Lung (tissue), 17 donors: ENCODE measurements at places on chromosomes 6 and 20.

DNA sequence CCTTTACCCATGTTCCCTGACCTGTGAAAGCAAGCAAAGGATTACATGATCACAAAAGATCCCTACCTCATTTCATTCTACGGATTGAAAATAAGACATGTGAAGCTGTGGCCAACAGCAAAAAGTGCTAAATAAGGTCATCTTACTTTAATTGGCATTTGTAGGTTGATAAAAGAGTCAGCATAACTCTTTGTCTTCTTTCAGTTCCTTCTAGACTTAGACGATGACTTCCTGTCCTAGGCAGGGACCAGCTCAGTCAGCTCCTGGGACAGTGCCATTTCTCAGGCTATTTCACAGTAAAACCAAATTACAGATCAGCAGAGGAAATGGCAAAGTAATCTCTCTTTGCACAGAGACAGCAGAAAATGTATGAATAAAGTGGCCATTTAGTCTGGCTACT lies 480.7 kb downstream of the RFPL4B start:
- DNase-seq = peak; percentile 72

DNA sequence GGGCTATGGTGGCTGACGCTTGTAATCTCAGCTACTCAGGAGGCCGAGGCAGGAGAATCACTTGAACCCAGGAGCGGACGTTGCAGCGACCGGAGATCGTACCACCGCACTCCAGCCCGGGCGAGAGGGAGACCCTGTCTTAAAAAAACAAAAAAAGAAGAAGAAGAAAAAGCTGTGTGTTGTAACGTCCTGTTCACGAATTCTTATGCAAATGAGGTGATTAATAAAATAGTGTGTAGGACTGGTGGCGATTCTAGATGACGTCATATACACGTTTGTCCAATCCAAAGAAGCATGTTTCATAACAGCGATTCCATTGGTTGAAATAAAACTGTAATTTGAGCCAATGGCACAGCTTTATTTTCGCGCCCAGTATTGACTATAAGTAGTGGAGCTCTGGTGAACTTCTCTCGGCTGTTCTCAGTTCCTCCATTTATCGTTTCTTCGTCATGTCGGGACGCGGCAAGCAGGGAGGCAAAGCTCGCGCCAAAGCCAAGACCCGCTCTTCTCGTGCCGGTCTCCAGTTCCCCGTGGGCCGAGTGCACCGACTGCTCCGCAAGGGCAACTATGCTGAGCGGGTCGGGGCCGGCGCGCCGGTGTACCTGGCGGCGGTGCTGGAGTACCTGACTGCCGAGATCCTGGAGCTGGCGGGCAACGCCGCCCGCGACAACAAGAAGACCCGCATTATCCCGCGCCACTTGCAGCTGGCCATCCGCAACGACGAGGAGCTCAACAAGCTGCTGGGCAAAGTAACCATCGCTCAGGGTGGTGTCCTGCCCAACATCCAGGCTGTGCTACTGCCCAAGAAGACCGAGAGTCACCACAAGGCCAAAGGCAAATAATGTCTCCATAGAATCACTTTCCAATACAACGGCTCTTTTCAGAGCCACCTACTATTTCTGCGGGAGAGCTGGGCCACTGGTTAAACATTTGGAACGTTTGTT lies 47.0 kb downstream of the OR2B2 start:
- DNase-seq = peak; percentile 90

GRCh38 chr6:76866091-76866915 lies 597.0 kb downstream of the HTR1B start:
- DNase-seq = no peak

DNA sequence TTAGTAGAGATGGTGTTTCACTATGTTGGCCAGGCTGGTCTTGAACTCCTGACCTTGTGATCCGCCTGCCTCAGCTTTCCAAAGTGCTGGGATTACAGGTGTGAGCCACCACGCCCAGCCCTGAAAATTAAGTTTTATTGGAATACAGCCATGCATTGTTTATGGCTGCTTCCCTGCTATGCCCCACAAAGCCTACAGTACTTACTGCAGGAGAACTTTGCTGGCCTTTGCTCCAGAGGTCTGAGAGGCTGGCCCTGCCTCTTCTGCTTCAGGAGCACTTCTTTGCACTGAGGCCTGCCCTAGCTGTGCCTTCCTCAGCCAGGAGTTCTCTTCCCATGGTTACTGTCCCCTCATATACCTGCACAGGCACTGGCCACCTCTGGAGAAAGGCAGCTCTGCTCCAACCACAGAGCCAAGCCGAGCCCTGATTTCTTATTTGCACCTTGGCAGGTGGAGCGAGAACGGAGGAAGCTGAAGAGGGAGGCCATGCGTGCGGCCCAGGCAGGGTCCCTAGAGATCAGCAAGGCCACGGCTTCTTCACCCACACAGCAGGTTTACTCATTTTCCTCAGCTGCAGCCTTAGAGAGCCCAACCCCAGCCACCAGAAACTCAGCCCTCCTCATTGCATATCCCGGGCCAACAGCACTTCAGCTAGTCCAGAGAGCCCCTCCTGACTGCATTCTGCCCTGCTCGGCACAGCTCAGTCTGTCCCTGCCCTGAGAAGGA lies 20.8 kb downstream of the C20orf173 start:
- DNase-seq = no peak

DNA sequence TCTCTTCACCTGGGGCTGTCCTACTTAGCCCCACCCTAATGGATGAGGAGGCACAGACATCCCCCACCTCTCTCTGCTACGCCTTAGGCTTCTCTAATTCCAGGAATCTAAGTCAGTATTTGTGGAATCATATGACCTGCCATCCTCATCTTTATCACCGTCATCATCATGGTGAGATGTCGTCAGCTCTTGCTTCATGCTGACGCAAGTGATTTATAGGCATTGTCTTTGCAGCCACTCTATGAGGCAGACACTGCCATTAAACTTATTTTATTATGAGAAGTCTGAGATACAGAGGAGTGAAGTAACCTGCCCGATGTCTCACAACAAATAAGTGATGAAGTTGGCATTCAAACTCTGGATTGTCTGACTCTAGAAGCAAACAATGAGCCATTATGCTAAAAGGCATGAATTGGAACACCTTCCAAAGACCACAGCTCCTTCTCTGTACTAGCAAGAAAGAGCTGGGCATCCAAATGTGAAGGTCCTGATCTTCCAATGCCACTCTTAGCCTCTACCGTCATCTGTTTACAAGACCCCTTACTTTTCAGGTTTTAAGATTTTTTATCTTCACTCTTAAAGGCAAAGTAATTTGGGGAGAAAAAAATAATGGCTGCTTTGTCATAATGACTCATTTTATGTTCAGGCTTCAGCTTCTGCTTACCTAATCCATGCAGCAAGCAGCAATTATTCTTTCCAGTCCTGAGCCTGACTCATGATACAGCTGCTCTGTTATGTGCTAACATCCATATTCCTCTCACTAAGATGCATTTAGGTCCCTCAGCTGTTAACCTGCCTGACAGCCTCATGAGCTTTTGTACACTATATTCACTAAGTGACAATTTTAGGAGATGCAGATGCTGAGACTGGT lies 113.7 kb upstream of the BCLAF1 start:
- DNase-seq = no peak

DNA sequence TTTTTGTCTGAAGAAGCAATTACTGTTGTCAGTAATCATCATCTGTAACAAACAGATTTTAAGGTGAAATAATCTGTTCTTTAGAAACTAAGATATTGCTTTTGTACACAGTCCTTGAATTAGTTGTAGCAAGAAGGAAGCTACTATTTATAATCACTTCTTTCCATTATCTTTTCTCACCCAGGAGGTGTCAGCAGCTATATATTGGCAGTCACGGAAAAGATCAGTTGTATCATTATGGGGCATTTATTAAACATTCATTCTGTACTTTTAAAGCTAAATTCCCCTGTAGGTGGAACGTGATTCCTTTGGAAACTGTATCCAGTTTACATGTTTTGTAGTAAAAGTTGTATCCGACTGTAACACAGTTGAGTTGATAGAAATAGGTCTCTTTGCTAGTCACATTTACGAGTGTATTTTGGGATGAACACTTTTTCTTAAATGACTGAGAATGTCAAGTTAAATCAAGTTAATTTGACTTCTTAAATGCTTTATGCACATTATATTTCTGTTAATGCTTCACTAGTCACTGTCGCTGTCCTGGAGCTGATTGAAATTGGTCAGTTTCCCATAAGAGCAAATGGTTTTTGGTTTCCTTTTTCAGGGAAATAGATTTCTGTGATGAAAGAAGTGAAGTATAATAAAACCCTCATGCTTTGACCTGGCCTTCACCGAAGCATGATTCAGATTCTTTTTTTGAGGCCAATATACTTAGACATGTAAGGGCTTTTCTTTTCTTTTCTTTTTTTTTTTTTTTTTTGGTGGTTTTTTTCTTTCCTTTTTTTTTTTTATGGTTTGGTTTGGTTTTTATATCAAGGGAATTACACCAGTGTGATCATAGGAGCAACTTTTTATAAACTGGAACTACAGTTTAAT lies 5.1 kb downstream of the QKI start:
- DNase-seq = peak; percentile 63

GRCh38 chr6:11042750-11043377 lies 1.2 kb downstream of the ELOVL2 start:
- DNase-seq = peak; percentile 13

- DNase-seq = peak; percentile 32
These were observed 30.6 kb downstream of the RBM24 start for GRCh38 chr6:17311595-17312311.

DNA sequence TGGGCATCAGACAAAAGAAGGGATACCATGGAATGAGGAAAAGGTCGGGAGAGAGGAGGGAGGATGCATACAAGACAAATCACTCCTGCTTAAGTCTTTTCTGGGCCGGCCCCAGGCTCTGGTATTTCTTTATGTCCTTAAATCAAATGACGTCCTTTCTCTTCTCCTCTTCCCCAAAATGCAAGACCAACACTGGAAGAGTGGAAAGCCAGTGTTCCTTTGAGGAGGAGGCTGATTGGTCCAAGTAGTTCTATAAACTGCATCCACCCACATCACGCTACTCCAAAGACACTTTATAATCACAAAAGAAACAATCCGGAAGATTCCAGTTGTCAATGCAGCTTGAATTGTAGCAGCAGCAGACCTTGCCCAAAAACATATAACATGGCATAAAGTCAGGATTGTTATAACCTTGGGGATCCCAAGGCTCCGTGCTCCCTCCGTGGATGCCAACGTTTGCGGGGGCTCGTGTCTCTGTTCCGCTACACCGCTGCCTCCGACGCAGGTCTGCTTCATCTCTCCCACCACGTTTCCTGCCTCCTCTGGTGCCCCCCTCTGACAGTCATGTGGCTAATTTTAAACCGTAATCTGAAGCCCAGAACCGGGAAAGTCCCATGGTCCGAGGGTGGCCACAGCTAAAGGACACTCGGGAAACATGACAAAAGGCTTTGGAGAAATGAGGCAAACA lies 47.1 kb downstream of the MCUR1 start:
- peak; percentile 71 for DNase-seq

DNA sequence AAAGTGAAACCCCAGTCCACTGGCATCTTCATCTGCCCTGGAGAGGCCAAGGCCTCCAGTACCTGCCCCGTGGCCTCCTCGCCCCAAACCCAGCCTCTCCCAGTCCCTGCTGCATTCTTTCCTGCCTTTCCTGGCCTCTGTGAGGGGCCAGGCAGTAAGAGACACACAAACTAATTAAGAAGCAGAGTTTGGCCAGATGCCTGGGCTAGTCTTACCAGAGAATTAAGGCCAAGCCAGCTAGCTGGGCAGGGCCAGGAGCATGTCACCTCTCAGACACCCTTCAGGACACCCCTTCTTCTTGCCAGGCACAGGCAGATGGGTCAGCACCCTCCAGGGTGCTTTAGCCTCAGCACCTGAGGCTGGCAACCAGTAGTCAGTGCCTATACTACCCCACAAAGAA lies 2.4 kb downstream of the MDGA1 start:
- DNase-seq = peak; percentile 25

DNA sequence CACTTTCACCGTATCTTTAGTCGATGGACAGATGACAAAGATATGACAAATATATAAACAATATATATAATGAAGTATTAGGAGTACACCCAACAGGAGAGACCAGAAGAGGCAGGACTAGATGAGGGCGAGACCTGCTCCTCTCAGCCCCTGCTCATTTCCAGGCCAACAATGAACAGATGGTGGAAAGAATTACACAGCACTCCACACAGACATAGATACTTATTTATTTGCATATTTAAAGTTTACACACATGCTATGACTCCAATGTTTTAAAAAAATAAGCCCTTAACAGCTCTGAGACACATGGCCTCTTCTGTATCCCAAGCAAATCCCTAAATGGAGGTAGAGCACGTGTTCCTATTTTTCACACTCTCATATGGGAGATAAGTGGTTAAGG lies 10.4 kb downstream of the FAM210B start:
- DNase-seq = no peak

GRCh38 chr6:37130704-37131103 lies 39.2 kb upstream of the PIM1 start:
- no peak for DNase-seq

DNA sequence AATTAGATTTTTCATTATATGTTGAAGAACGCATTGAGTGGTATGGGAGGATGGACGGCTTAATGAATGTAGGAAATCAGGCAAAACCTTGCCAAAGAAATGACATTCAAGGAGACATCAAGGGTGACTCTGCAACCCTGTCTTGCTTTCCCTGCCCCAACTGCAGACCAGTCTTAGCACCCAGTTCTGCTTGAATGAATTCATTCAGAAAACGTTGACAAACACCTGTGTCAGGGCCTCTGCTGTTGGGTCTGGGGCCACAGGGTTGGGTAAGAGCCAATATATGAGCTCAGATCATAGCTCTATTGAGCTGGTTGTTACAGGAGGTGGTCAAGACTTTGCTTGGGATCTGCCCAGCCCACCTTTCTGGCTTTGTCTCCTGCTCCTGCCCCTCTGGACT lies 7.7 kb upstream of the ASXL1 start:
- DNase-seq = no peak

DNA sequence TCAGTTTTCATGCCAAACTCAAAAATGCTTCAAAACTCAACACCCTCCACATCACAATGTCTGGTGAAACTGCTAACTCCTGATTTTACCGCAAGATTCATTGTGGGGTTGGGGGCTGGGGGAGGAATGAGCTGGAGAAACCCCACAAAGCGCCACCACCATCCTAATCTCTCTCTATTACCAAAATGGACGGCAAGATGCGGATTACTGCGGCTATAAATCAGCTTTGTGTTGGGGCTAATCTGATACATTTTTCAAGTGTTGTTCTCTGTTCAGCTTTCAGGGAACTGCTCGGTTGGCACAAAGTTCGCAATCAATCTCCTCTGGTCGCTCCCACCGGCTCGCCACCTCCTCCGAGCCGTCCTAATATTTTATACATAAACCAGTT lies 83.7 kb downstream of the TMEM242 start:
- no peak for DNase-seq

GRCh38 chr20:16123623-16124022 lies 449.6 kb downstream of the KIF16B start:
- no peak for DNase-seq

GRCh38 chr6:116012471-116012949 lies 48.2 kb downstream of the FRK start:
- peak; percentile 94 for DNase-seq

DNA sequence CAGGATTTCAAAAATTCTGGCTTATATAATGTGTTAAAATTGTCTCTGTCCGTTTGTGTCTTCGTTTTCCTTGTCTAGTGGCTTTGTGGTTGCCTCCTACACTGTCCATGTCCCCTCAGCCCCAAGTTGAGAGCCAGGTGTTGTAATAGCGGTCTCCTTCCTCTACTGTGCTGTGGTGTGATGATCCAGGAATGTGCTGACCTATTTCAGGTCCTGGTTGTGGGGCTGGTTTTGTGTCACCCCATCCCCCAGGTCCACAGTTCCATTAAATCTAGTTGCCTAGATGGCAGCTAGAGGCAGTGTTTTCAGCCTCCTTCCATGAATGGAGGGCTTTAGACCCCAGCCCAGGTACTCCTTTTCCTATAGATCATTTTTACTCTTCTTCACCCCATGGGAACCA lies 128.7 kb downstream of the DNAH8 start:
- DNase-seq = no peak
